ENCODE measurements at places on chromosomes 1 and 21.

GRCh38 chr1:204598319-204598969, 82.2 kb downstream of the MDM4 start:
- no peak for DNase-seq

GRCh38 chr1:3736708-3737107, 15.5 kb upstream of the CCDC27 start:
- DNase-seq, result no peak

- DNase-seq, result peak; percentile 78
Observed at GRCh38 chr21:14888202-14888601, 176.6 kb downstream of the NRIP1 start.

DNA sequence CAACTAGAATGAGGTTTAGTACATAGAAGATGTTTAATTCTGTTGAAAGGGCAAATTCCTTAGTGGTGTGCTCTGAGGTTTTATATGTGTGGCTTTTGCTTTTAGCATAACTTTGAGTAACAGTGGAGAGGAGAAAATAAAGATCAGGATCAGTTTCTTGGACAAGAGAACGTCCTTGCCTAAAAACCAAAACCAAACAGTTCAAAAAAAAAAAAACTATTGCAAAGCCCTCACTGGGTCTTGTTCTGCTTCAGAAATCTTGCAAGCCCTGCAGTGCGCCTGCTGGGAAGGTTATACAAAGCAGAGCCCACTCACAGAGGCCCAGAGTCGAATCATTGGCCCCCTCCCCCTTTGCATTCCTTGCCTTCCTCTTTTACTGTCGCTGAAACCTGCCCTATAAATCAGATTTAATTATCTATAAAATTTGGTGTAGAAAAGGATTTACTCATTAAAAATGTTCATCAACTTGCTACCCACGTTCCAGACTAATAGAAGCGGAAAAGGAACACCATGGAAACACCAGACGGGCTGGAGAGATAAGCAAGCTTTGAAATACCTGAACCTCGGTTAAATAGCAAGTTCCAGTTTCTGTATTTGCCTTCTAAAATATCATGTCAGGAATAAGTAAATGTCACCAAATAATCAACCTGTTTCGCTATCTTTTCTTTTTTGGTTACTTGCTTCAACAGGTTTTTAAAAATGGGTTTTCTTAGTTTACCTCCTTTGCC, 201.6 kb upstream of the PTBP2 start:
- DNase-seq, result no peak

DNA sequence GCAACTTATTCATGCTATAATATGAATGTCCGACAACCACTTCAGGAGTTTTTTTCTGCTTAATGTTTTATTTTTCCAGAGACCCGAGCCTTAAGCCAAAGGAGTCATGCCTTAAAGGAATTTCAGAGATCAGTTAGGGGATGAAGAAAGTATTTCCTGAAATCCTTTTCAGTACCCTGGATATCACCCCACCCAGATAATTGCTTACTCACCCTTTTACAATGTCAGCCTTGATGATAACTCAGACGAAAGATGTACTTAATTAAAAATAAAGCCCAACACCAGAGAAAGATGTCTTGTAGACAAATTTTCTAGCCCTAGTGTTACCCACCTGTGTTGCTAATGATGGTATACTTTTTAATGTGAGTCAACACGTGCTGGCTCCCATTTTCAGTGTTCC, 124.1 kb downstream of the XCL2 start:
- no peak for DNase-seq

- peak; percentile 90 for DNase-seq
Observed at GRCh38 chr21:38993561-38993960, 187.8 kb downstream of the ETS2 start.

- DNase-seq, result no peak
Observed at GRCh38 chr1:47024141-47024801, 802 bp downstream of the CYP4X1 start.

DNA sequence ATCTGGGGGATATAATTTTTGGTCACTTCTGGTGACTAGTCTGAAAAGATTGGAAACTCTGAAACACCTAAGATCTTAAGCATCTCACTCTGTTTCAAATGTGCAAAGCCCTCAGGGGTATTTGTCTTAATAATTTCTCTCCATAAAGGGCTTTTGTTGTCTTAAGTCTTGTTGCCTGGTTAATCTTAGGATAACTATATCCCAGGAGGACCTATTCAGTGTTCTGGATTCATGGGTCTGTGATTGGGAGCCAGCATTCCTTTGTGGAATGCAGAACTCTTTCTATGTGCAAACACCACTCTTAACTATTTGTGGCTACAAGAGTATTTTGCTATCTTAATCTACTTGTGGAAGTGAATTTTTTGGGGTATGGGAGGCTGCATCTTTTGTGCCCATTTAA, 1573.0 kb upstream of the PRMT6 start:
- DNase-seq, result no peak

DNA sequence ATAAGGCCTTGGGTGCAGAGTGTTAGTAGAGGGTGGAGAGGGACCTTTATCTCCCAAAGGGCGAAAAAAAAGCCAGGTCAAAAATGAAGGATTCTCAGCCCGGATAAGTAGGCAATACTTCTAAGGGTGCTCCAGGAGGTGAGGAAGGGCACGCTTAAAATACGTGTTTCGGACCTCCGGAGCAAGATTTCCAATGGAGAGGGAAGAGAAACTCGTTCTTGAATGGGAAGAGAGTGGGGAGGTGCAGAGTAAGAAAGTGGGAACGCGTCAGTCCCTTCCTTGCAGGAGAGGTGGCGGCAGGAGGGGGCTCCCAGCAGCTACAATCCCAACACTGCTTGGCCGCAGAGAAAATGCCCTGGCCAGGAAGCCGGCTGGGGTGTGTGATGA, 581 bp downstream of the EFCAB14 start:
- no peak for DNase-seq

DNA sequence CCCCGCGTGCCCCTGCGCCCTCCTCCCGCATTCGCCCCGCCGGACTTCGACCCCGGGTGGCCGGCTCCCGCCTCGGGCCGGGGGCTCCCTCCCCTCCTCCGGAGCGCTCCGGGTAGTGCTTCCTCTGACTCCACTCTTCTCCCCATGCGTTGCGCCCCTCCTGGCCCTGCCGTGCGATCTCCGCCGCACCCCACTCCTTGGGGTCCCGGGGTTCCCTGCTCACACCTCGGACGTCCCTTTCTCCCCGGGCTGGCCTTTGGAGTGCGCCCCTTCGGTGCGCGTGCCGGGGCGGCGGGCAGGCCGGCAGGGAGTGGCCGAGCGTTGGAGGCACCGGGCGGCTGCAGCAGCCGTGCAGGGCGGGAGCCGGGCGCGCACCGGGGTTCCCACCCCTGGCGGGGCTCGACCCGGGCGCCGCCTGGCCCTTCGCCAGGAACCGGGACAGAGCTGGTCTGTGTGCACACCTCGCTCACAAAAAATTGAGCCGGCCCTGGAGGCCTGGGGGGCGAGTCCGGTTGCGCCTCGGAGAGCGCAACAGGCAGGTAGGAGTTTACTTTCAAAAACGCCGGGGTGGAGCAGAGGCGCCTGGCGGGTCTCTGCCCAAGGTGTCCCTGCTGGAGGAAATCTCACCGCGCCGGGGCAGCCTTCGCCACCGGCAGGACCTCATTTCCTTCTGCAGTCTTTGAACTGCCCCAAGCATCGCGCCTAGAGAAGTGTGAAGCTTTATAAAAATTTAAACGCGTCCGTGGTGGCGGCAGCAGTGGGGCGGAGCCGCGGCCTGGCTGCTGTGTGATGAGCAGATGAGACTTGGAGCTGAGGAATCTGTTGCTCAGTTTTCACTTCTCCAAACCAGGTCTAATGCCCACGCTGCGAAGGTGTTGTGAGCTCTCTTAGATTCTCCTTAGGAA, 650 bp downstream of the VANGL1 start:
- no peak for DNase-seq

- no peak for DNase-seq
Observed at GRCh38 chr1:98849969-98850636, 154.6 kb downstream of the PLPPR5 start.

DNA sequence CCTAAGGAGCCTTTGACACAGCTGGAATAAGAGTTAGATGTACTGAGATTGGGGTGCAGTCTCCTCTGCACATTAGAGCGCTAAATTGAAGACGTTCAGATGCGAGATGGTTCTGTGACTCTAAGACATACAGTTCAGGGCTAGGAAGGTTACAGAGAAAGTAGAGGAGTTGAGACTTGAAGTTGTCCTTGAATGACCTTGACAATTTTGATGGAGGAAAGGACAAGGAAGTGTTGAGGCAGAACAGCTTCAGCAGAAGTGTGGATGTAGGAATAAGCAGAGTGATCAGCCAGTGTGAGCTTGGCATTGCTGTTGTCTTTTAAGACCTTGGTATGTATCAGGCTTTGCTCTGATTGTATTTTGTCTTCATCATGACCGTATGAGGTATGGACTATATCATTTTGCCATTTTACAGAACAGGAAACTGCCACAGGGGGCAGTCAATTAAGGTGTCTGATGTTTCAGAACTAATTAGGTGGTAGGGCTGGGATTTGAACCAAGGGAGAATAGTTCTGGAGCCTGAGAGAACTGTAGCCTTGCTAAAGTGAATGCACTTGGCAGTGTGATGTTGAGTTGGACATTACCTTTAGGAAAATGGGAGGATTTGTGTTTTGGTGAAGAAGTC, 9.2 kb downstream of the TTF2 start:
- no peak for DNase-seq

DNA sequence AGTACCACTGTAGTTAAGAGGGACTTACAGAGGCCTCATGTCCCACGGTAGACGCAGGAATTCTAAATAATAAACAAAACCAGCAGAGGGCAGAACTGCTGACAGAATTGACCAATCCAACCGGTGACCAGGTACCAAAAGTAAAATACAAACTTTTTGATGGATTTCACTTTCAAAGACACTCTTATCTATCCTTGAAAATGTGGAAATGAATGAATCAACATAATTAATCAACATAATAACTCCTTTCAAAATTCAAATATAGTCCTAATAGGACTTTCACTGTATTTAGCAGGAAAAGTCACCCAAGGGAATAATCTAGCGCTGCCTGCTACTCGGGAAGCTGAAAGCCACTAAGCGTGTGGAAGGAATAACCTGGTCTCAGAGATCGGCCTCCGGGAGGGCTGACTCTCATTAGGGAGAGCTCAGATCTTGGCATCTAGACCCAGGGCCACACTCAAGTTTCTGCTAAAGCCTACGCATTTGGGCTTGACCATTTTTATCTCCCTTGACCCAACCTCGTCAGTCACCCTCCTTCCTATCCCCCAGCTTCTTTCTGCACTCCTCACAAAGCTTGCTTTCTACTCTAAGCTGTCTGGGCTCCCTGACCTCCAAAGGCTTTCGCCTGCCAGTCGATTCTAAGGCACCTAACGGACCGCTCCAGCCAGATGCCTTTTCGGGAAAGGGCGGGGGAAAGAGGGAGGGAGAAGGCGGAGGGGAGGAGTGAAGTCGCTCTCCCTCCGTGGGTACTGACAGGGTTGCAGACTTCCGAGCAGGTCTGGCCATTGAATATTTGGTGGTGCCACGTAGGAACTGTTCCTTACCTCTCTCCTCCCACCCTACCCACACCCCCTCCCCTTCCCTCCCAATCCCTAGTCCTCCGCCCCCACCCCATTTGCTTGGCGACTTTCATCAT, 1.6 kb downstream of the COL11A1 start:
- DNase-seq, result no peak

GRCh38 chr1:17488995-17489767, 49.7 kb upstream of the RCC2 start:
- DNase-seq, result no peak

DNA sequence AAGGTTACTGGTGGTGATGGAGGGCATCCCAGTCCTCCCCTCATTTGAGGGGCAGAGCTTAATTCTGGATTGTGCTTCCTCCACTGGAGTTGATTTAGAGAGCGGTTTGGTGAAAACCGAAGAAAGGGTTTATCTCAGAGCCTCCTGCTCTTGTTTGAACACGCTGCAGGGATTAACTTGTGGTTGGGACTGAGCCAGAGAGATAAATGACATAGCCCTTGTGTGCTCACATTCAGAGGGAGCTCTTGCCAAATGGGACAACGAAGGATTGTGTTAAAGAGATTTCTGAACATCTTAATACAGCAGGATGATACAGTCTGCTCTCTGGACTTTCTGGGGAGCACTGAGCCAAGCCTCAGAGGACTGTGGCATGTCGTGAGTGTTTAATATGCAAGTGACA, 308.2 kb downstream of the DISC1 start:
- DNase-seq, result peak; percentile 61

GRCh38 chr1:226600254-226600653, 51.7 kb downstream of the STUM start:
- no peak for DNase-seq

GRCh38 chr1:160575112-160575664, 4.1 kb downstream of the CD84 start:
- DNase-seq, result no peak

GRCh38 chr21:41168391-41169257, 664 bp downstream of the BACE2 start:
- peak; percentile 62 for DNase-seq

DNA sequence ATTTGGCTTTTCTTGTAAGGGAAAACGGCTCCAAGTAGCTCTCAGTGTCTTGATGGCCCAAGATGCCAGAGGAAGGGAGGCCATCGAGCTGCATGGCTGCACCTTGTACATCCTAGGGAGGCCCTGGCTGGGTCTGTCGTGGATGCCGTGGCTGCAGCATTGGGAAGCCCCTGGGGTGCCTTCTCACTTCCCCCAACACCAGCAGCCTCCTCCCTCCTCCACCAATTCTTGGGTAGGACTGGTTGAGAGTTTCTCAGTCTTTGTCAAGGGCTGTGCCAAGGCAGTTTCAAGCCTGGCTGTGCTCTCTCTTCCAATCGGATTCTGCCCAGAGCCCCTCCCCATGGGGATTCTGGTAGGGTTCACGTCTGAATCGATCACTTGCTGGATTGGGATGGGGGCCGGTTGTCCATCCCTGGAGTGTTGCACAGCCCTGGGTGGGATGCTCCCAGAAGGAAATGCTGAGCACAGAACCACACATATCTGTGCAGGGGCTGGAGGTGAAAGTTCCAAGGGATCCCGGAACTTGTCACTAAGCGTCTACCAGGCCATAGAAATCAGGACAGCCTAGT, 14.0 kb upstream of the SPSB1 start:
- no peak for DNase-seq

DNA sequence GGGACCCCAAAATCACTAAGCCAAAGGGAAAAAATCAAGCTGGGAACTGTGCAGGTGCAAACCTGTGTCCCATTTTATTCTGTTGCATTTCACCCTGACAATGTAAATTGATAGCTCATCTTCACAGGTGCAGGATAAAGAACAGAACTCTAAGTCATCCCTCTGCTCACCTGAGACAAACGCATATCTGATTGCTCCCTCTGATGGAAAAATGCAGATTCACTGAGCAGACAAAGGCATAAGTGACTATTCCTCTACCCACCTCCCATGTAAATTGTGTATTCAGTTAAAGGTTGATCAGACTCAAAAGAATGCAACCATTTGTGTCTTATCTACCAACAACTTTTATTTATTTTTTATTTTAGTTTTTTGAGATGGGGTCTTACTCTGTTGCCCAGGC, 644.2 kb downstream of the PTPRU start:
- no peak for DNase-seq

DNA sequence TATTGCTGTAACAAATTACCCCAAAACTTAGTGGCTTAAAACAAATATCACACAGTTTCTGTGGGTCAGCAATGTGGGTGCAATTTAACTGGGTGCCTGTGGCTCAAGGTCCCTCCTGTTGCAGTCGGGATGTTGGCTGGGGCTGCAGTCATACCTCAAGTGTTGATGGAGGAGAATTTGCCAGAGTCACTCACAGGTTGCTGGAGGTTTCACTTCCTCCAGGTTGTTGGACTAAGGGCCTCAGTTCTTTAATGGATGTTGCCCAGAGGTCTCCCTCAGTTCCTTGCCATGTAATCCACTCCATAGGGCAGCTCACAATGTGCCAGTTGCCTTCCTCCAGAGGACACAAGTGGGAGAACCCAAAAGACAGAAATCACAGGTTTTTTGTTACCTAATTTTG, 2.5 kb upstream of the TAF13 start:
- DNase-seq, result no peak

GRCh38 chr1:61922950-61923480, 180.7 kb downstream of the PATJ start:
- DNase-seq, result no peak
